Hair follicular keratinocyte (primary cell): ENCODE measurements at places on chromosomes 16 and 17. TPM values are rescaled to one million over a fixed set of nuclear protein-coding genes. Genes with fewer than 3 reads are reported as not detected.

LPO gene
- total RNA-seq = not detected in 2 replicates

DPEP2 gene
- total RNA-seq = not detected in 2 replicates

LLGL2 gene
- total RNA-seq = 14.5 and 14.7 TPM in 2 replicates

CBX2 gene
- total RNA-seq = 3.7 and 5.3 TPM in 2 replicates

CCT6B gene
- total RNA-seq = 0.62 and 0.91 TPM in 2 replicates

DHRS7C gene
- total RNA-seq = not detected in 2 replicates

RAI1 gene
- 16.7 and 17.2 TPM in 2 replicates for total RNA-seq

RPL23 gene
- total RNA-seq = 1,758 and 2,083 TPM in 2 replicates

KRTAP4-6 gene
- total RNA-seq = not detected in 2 replicates

SLC25A11 gene
- 53.0 and 63.6 TPM in 2 replicates for total RNA-seq

ZNF785 gene
- total RNA-seq = 1.7 and 2.3 TPM in 2 replicates

LHX1 gene
- not detected in 2 replicates for total RNA-seq

EVPLL gene
- 0.04 TPM in 1 of 2 replicates, not detected in the other for total RNA-seq

ZG16B gene
- 0.23 and 0.31 TPM in 2 replicates for total RNA-seq

TP53TG3F gene
- total RNA-seq = not detected in 2 replicates

TPSAB1 gene
- not detected in 2 replicates for total RNA-seq

PROCA1 gene
- 1.3 TPM in 1 of 2 replicates, not detected in the other for total RNA-seq

TP53TG3B gene
- not detected in 2 replicates for total RNA-seq

CDH8 gene
- total RNA-seq = not detected in 2 replicates

PRKCB gene
- not detected in 2 replicates for total RNA-seq

ZNF287 gene
- 2.8 and 15.4 TPM in 2 replicates for total RNA-seq

KCNH6 gene
- not detected in 2 replicates for total RNA-seq

RAB40B gene
- total RNA-seq = 7.1 and 17.7 TPM in 2 replicates

SDR42E1 gene
- total RNA-seq = 10.1 and 15.1 TPM in 2 replicates

HS3ST3A1 gene
- total RNA-seq = 0.84 TPM in 1 of 2 replicates, not detected in the other

RCVRN gene
- not detected in 2 replicates for total RNA-seq

TNP2 gene
- total RNA-seq = not detected in 2 replicates

ICAM2 gene
- 0.15 and 0.16 TPM in 2 replicates for total RNA-seq

FMNL1 gene
- 1.1 and 5.2 TPM in 2 replicates for total RNA-seq

TXNL4B gene
- 7.8 and 9.1 TPM in 2 replicates for total RNA-seq

RNF157 gene
- 0.15 TPM in 1 of 2 replicates, not detected in the other for total RNA-seq

RNF112 gene
- 0.42 and 1.0 TPM in 2 replicates for total RNA-seq

SGCA gene
- not detected in 2 replicates for total RNA-seq

ZNF597 gene
- total RNA-seq = 1.3 and 1.9 TPM in 2 replicates

HOXB4 gene
- total RNA-seq = not detected in 2 replicates

INCA1 gene
- total RNA-seq = 0.08 TPM in 1 of 2 replicates, not detected in the other

TEX14 gene
- total RNA-seq = not detected in 2 replicates

NAT9 gene
- 19.5 and 28.0 TPM in 2 replicates for total RNA-seq

CDRT15L2 gene
- total RNA-seq = not detected in 2 replicates

GDPD1 gene
- 0.19 and 1.5 TPM in 2 replicates for total RNA-seq

ZPBP2 gene
- not detected in 2 replicates for total RNA-seq

TMEM88 gene
- 0.23 TPM in 1 of 2 replicates, not detected in the other for total RNA-seq

SLC6A2 gene
- total RNA-seq = 0.04 and 0.08 TPM in 2 replicates

PLEKHG4 gene
- 2.6 and 5.2 TPM in 2 replicates for total RNA-seq

CCDC200 gene
- total RNA-seq = not detected in 2 replicates

KRT20 gene
- not detected in 2 replicates for total RNA-seq

RAD51D gene
- total RNA-seq = 5.9 and 15.5 TPM in 2 replicates

ERN1 gene
- 16.8 TPM in 2 replicates for total RNA-seq

KCNJ2 gene
- 0.08 TPM in 1 of 2 replicates, not detected in the other for total RNA-seq

CES1 gene
- total RNA-seq = not detected in 2 replicates

CCL17 gene
- not detected in 2 replicates for total RNA-seq

ZNF207 gene
- 88.3 and 99.7 TPM in 2 replicates for total RNA-seq

TLCD2 gene
- 0.99 and 1.2 TPM in 2 replicates for total RNA-seq

PRR29 gene
- total RNA-seq = 0.19 TPM in 1 of 2 replicates, not detected in the other

CTRL gene
- total RNA-seq = 0.23 and 1.4 TPM in 2 replicates

SLC35G6 gene
- not detected in 2 replicates for total RNA-seq

DCAF7 gene
- 28.4 and 31.6 TPM in 2 replicates for total RNA-seq
